ENCODE measurements at places on chromosomes 5 and 9.

GRCh38 chr5:143040622-143041021, 270.4 kb downstream of the ARHGAP26 start:
- no peak for DNase-seq

GRCh38 chr5:167050568-167051401, 1240.7 kb upstream of the WWC1 start:
- DNase-seq, result no peak

DNA sequence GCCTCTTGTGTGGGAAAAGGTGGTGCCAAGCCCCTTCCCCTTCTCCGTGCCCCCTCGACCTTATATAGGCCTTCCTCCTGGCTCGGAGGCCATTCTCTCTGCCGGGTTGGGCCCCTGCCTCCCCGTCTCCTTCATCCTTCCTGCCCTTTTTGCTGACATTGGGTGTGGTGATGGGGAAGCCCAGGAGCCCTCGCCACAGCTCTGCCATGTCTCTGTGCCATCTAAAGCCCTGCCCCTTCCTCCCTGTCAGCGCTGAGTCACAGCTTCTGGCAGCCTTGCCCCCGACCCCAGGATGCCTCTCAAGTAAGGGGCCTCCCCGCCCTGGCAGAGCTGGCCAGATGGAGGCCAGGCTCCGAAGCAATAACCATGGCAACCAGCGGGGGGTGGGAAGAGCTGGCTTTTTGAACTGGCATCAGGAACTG, 30.4 kb downstream of the JADE2 start:
- no peak for DNase-seq

DNA sequence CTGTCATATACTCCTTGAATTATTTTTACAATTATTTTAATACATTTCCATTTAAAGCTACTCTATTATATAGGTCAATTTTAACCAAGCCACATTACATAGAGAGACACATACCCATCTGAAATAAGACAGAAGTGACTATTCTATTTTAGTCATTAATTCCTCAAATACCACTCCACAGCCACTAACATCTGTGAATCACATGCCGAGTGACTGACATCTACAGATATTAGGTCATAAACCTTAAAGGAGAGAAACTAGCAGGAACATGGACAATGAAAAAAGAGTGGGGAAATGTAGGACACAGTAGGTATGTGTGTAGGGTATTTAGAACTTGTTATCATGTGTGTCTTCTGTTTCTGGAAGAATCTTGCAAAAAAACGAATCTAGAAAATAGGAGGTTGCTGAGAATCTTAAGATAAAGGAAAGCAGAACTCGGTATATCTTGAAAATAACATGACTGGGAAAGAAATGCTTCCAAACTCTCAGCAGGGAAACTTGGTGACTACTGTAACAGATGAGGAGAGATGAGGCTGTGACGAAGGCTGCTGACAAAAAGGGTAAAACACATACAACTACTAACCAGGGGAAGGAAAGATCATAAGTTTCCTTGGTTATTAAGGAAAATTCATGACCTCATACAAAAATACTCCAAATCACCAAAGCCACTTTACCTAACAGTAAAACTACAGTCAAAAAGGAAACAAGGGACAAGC, 84.6 kb downstream of the PLPP1 start:
- no peak for DNase-seq

GRCh38 chr9:99682870-99683269, 138.8 kb upstream of the NR4A3 start:
- no peak for DNase-seq

- DNase-seq, result no peak
These were observed 25.9 kb downstream of the SAR1B start for GRCh38 chr5:134606726-134607125.

Measured in Panc1 (cell line).